Activated T-helper 9 cell treated with anti-CD3 and anti-CD28 coated beads, Interleukin-2, amount 50 U/mL, for 16 hours (primary cell): ENCODE measurements at places on chromosomes 3 and 15.
A peak's percentile ranks its signal among the peaks of the same experiment; 100 is the strongest.

- DNase-seq, result peak; percentile 65
Measured at GRCh38 chr3:50316657-50317242, 5.8 kb downstream of the HYAL2 start.

- DNase-seq, result no peak
Measured at GRCh38 chr3:129622226-129622874, 15.9 kb upstream of the PLXND1 start.

DNA sequence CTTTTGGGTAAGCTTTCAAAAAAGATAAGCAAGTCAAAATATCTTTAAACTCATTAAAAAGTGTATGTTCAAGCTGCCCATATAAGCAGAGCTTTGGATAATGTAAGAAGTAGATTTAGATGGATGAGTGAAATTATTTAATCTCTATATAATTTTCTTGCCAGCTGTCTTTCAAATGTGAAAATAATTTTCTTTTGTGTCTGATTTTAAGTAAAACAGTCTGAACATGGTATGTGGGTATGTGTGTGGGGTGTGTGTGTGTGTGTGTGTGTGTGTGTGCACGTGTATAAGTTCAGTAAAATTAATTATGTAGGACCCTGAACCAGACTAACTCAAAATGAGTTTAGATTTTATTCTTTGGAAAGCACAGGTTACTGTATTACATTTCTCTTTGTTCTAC is 155.2 kb upstream of the CGNL1 start:
- no peak for DNase-seq

DNA sequence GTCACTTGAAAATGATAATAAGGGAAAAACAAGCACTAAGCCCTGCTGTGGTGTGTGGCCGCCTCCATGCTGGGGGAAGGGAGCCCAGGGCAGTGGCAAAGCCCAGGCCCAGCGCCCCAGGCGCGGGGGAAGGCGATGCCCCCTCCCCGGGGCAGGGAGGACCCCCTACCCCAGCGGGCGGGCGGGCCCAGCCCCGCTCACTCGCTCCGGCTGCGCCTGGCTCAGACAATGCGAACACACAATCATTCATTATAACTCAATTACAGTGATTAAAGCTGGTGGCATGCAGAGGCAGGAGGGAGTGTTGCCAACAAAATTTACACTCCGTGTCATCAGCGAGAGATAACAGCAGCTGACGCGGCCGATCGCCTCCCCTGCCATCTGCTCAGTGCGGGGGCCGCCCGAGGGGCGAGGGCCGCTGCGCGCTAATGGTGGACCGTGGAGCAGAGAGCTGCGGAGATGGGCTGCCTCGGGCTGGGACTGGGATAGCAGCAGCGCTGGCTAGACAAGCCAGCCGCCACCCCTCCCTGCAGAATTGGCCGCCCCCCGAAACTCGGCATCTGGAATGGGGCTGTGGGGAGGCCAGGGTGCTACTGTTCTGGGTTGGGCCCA is 64.1 kb downstream of the TLE3 start:
- DNase-seq, result no peak

- DNase-seq, result no peak
Measured at GRCh38 chr15:98689431-98689861, 41.1 kb downstream of the IGF1R start.

- DNase-seq, result peak; percentile 26
Measured at GRCh38 chr15:72796515-72797337, 13.2 kb upstream of the ADPGK start.

DNA sequence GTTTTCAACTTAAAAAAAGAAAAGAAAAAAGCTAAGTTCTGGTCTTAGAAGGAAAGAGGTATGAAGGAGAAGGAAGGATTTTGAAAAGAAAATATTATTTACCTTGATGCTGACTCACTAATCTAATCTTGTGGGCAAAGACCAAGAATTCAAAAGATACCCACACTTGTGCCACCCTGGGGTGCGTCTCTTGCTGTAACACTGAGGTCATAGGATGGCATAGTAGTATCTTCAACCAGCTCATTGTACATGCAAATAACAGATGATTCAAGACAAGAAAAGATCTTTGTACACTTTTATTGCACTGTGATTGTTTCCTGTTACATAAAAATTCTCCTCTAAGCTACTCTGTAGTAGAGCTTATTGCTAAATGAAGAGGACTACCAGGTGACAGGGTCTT is 17.3 kb downstream of the PLS1 start:
- no peak for DNase-seq

DNA sequence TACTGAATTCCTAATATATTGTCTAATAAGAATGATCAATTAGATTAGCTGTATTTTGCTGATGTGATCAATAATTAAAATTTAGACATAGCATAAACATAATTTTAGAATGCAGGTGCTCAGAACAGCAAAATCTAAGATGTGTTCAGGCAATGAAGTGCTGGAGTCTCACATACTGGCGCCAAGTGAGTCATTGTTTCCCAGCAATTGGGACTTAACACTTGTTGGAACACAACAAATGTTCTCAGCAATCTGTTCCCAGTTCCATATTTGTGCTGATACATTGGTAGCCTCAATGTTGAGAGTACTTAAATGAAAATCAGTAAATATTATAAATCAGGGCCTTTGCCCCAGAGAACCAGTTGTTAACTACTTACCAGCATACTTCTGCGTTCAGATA is 619.0 kb downstream of the ROBO1 start:
- DNase-seq, result no peak

GRCh38 chr3:53821631-53822121 is 24.5 kb downstream of the CHDH start:
- DNase-seq, result no peak

- no peak for DNase-seq
Measured at GRCh38 chr3:57169108-57169507, 4.0 kb upstream of the IL17RD start.

DNA sequence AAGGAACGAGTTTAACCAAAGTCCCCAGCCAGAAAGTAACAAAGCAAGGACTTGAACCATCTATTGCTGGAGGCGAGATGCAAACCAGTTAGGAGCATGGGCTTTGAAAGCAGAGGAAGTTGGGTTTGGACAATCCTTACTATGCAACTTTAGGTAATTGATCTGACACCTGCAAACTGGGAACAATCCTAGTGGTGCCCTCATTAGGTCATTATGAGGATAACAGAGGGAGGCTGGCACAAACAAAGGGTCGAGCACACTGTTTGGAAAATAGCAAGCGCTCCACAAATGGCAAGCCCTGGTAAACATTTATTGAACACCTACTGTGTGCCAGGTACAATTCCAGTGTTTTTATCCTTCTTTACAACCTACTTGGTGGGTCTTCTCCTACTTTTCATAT is 45.6 kb downstream of the WNT5A start:
- DNase-seq, result no peak

- DNase-seq, result no peak
Measured at GRCh38 chr3:113275929-113276750, 64.8 kb downstream of the BOC start.

GRCh38 chr3:82461049-82461889 is 699.8 kb upstream of the GBE1 start:
- DNase-seq, result no peak

- no peak for DNase-seq
Measured at GRCh38 chr15:94253742-94254141, 22.4 kb downstream of the MCTP2 start.

GRCh38 chr15:71916834-71917233 is 106.5 kb downstream of the NR2E3 start:
- DNase-seq, result no peak

- no peak for DNase-seq
Measured at GRCh38 chr3:9399746-9400145, 2.3 kb downstream of the SETD5 start.

DNA sequence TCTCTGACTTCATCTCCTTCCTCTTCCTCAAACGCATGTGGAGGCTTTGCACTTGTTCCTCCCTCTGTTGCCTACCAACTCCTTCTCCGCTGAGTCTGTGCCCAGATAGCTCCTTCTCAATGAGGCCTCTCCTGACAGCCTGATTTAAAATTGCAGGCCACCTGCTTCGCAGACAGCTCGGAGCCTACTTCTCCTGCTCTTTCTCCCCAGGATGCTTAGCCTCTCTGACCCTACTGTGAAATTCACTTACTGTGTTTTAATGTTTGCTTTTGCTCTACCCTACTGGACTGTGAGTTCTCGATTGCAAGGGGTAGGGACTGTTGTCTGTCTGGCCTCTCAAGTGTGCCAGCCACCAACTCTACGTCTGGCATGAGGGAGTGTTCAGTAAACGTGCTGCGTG is 83.4 kb downstream of the EEFSEC start:
- DNase-seq, result no peak

GRCh38 chr15:70375006-70375431 is 277.3 kb upstream of the TLE3 start:
- no peak for DNase-seq

GRCh38 chr3:136293279-136293678 is 43.1 kb downstream of the PCCB start:
- no peak for DNase-seq

GRCh38 chr15:65460741-65461347 is 38.1 kb upstream of the IGDCC4 start:
- DNase-seq, result no peak

DNA sequence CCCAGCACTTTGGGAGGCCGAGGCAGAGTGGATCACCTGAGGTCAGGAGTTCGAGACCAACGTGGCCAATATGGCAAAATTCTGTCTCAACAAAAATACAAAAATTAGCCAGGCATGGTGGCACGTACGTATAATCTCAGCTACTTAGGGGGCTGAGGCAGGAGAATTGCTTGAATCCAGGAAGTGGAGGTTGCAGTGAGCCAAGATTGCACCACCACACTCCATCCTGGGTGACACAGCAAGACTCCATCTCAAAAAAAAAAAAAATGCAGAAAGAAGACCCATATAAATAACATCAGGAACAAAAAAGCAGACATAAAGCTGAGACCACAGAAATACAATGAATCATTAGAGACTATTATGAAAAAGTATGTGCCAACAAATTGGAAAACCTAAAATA is 235.2 kb upstream of the VEPH1 start:
- DNase-seq, result no peak

DNA sequence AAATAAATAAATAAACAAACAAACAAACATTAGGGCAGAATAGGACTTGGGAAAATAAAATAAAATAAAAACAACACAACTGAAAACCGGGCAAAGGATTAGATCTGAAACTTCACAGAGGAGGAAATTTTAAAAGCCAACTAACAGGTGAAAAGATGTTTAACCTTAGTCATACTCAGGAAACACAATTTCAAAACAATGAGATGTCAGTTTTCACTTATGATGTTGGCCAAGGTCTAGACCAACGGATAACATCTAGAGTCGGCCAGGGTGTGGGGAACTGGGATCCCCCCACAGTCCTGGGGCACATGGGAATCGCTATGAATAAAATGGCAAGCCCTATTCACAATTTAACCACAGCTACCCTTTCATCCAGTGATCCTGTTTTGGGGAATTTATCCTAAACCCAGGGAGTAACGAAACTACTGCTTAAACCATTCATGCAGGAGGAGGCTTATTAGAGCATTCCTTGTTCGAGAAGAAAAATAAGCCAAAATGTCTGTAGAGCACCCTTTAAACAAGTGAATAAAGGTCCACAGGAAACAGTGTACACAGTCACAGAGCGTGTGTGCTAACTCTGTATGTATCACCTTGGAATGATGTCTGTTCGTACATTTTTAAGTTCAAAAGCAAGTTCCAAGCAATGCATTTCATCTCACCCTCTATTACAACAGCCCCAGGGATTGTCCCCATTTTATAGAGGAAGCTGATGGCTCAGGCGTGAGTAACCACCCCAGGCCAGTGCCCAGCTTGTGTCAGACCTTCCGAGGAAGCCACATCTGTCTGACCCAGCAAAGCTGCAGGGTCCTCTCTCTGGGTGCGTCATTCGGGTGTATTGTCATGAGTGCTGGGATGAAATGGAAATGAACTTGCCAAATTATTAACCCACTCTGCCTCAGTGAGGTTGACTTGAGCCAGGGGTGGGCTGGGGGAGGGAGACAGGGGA is 6.3 kb upstream of the ANPEP start:
- no peak for DNase-seq
